KG1 (cell line): ENCODE measurements at places on chromosomes 5 and 9.

DNA sequence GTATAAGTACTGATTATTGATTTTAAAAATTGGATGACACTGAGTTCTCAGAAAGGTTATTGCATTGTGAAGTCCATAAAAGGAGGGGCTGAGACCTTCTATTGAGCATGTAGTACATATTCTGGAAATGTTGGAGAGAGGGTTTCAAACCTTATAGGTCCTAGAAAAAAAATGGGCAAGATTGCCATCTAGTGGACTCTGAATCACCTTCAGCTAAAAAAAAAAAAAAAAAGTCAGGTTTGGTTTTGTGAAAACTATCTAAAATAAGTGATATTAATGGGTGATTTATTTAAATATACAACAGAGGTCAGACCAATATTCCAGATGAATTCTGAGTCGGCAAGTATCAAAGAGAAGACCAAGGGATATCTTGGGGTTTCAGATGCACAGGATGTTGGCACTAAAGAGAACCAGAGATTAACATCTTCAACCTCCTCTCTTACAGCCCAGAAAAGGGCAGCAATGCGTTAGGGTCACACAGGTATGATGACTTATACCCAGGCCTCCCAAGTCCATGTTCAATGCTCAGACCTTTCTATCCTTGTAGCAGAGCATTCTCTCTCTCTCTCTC, 109.8 kb upstream of the NMUR2 start:
- no peak for DNase-seq

GRCh38 chr9:100277166-100277979, 75.4 kb downstream of the TEX10 start:
- no peak for DNase-seq

GRCh38 chr5:44842496-44843282, 33.9 kb downstream of the MRPS30 start:
- no peak for DNase-seq

DNA sequence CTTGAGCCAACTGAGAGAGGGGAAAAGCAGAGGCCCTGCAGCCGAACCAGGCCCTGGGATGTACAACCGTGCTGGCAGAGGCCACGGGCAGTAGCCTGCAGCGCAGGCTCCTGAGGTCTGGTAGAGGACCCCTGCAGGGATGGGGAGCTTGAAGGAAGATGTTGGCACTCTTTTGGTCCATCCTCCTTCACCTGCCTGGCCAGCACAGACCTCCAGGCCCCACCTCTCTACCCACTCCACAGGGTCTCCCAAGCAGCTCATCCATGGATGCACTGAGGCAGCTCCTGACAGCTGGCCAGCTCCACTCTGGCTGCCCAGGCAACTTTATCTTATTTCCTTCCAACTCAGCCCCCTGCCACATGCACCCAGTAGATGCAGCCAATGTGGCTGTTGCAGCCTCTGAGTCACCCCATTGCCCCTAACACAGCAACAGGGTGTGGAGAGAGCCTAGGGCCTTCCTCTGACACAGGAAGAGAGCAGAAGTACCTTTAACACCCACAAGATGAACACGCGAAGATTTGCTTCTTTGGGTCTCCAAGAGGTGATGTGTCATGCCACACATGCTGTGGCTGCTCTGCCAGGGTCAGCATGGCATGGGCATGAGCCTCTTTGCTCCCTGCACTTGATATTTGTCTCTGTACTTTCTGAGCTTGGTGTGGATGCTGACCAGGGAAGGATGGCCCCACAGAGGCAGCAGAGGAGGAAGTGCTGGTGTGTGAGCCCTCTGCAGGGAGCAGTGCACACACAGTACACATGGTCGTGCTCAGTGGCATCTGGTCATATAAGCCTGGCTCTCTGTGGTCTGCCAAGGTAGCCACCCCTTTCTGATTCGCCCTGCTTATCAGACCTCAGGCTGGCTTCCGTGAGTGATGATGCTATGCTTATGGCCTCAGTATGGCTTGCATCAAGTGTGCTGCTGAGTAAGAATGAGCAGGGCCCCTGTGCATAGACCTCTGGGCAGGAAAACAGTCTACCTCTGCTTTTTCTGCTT, 117.2 kb downstream of the NRG2 start:
- DNase-seq = no peak

DNA sequence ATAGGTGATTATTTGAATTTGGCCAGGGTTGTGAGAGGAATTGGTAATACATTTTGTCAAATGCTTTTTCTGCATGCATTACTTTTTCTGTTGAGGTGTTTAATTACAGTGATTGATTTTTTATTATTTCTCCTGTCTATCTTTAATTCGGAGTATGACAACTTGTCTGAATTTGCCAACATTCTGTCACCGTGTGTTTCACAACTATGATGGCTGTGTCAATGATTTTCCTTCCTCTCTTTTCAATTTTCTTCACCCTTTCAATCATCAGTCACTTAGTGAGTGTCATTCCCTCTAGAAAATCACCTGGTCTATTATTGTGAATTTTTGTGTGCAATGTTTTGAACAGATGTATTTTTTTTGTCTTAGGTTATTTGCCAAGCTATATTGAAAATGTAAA, 1221.4 kb upstream of the CDH18 start:
- DNase-seq = no peak

GRCh38 chr5:69502767-69503488, 10.3 kb downstream of the OCLN start:
- DNase-seq = no peak

DNA sequence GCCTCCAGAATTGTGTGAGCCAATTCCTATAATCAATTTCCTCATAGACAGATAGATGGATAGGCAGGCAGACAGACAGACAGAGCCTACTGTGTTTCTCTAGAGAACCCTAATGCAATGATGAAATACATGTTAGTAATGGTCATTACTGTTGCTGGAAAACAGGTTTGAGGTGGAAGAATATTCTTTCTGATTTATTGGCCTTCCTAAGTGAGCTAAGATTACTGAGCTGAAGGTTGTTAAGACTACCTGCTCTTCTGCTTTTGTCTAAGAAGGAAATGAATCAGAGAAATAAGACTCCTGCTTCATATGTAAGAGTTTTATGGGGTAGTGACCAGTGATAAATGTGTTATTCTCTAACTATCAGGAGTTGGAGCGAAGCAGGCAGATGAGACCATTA, 219.9 kb downstream of the ELAVL2 start:
- no peak for DNase-seq

GRCh38 chr5:1470762-1471211, 25.5 kb upstream of the SLC6A3 start:
- no peak for DNase-seq

DNA sequence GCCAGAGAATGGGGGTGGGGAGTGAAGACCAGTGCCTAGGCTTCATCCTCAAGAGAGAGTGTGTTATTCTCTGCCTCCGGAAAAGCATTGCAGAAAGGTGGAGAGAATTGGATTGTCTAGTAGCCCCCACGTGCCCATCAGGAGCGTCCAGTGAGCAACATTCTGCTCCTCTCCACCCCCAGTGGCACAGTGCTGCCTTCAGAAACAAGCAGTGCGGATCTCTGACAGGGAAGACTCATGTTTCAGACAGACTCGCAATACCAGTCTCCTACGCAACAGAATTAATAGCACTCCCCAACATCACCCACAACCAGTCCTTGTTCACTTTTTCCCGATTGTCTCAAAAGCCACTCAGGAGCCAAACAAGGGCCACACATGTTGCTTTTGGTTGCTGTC, 14.9 kb upstream of the CEL start:
- DNase-seq = no peak
